ENCODE measurements at places on chromosomes 6 and 20. TPM values are rescaled to one million over a fixed set of nuclear protein-coding genes. Genes with fewer than 3 reads are reported as not detected.

Gene IP6K3
- 0.27 TPM for total RNA-seq

Gene DZANK1
- 3.2 TPM for total RNA-seq

- H3K27me3 ChIP-seq: no peaks in the 10 kb centered on the region
- no peak overlapping the region for H3K27ac ChIP-seq
- no peak overlapping the region for H3K4me3 ChIP-seq
- DNase-seq: no peak
- H3K36me3 ChIP-seq: no peaks in the 10 kb centered on the region
Measured at GRCh38 chr20:50728981-50729874, 2.2 kb upstream of the PARD6B start.

Gene PKIB
- total RNA-seq: 6.0 TPM

DNA sequence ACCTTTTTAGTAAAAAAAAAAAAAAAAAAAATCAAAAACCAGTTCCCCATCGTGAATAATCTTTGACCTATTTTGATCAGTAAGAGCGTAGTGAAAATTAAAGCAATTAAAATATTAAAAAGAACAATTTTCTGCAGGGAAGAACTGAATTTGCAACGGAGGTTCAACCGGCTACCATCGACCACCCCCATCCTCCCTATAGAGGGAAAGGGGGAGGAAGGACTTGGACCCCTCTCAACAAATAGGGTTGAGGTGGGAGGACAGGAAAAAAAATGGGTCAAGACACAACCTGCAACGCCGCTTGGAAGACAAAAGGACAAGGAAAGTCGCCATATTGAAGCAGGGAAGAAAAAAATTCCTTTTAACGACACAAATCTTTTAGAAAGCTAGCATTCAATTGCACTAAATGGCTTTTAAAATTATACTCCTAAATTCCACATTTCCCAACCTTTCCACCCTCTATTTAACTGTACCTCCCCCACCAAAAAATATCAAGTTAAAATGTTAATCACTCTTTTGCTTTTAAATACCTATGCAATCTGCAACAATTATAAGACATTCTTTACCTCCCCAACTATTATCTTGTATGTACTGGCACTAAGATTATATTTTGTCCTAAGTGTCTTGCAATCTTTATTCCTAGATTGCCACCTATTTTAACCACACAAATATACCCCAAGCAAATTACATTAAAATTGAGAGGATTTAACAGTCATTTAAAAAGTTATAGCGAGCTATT is 1.7 kb downstream of the PPP1R10 start:
- peaks cover 5% of the 10 kb centered on the region for H3K36me3 ChIP-seq
- H3K27ac ChIP-seq: peak overlapping the region; percentile 91
- H3K4me3 ChIP-seq: peak overlapping the region; percentile 76
- no peak for DNase-seq
- no peaks in the 10 kb centered on the region for H3K27me3 ChIP-seq

Gene HLA-DPB1
- 78.4 TPM for total RNA-seq

GRCh38 chr6:158557927-158558326 is 2.0 kb upstream of the TMEM181 start:
- no peaks in the 10 kb centered on the region for H3K36me3 ChIP-seq
- no peaks in the 10 kb centered on the region for H3K27me3 ChIP-seq

DNA sequence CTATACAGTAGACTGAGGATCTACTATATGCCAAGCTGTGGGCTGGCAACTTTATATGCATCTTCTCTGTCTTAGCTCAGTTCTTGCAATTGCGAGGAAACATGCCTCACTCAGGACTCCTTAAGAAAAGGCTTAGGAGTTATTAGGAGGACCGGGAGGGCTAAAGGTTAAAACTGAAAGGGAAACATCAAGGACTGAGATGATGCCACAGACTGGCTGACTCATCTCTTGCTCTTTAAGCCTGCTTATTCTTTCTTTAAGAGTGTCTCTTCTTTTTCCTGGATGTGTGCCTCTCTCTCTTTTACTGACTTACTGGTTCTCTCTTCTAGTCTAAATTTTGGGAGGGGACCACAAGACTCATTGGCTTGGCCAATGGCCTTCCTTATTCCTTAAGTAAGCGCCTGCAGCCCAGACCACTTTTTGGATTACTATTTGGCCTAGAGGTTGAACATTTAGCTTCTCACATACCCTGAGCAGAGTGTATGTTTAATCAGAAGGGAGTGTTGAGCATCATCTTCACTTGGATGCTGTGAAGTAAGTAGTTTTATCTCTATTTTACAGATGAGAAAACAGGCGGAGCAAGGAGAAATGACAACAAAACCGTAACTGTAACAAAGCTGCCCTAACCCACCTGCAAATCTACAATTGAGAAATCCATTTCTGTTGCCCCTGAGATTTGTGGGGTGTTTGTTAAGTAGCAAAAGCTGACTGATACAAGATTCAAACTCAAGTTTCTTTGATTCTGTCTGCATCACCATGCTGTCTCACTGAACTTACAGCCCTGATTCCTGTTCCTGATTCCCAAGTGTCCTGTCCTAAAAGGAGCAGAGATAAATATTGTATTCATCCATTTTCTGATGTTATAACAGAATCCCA is 7.2 kb upstream of the SDC4 start:
- no peak overlapping the region for H3K4me3 ChIP-seq
- no peak for DNase-seq
- no peak overlapping the region for H3K27ac ChIP-seq
- no peaks in the 10 kb centered on the region for H3K27me3 ChIP-seq

- no peak overlapping the region for H3K4me3 ChIP-seq
- no peaks in the 10 kb centered on the region for H3K27me3 ChIP-seq
- no peaks in the 10 kb centered on the region for H3K36me3 ChIP-seq
- DNase-seq: no peak
Measured at GRCh38 chr20:46549188-46549972, 1.1 kb downstream of the OCSTAMP start.

DNA sequence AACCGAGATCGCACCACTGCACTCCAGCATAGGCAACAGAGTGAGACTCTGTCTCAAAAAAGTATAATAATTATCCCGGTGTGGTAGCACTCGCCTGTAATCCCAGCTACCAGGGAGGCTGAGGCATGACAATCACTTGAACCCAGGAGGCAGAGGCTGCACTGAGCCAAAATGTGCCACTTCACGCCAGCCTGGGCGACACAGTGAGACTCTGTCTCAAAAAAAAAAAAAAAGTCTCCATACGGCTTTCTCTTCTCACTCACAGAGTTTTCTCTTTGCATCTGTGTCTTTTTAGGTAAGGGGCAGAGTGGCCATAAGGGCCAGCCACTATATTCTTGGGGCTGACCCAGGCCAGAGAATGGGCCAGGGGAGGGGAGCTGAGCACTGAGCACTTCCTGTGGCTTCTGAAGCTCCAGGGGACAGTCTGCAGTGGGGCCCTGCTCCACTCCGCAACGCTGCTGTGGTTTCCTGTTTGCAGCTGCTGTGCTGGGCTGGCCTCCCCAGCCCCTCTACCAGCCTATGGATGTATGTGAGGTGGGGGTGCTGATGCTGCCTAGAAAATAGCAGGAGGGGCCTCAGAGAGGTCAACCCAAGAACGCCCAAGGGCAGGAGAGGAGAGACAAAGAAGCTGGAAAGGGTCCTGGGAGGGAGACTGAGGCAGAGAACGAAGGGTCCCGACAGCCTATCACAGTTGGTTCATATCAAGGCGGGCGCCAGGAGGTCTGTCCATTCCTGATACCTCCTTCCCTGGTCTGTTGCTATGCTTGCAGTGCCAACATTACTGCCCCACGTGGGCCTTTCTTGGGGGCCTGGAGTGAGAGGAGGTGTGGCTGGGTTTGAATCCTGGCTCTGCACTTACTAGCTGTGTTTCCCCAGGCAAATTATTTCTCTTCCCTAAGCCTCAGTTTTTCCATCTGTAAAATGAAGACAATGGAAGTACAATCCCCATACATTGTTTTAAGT is 16.0 kb downstream of the SLA2 start:
- H3K36me3 ChIP-seq: no peaks in the 10 kb centered on the region
- H3K4me1 ChIP-seq: no peaks in the 10 kb centered on the region
- no peak overlapping the region for H3K4me3 ChIP-seq
- DNase-seq: no peak
- no peaks in the 10 kb centered on the region for H3K27me3 ChIP-seq

DNA sequence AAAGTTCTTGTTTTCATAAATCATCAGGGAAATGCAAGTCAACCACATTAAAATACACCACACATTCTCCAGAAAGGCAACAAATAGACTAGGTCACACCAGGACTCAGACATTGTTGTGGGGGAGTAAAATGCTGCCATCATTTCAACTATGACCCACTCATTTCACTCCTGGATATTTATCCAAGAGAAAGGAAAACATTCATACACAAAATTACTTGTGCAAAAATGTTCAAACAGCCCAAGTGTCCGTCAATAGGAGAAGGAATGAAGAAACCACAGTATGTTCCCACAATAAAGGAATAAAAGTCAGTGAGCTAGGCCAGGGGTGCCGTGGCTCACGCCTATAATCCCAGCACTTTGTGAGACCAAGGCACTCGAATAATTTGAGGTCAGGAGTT is 81.5 kb upstream of the QKI start:
- no peaks in the 10 kb centered on the region for H3K27me3 ChIP-seq
- no peaks in the 10 kb centered on the region for H3K36me3 ChIP-seq
- DNase-seq: no peak
- H3K27ac ChIP-seq: no peak overlapping the region
- H3K4me1 ChIP-seq: peaks cover 15% of the 10 kb centered on the region
- H3K4me3 ChIP-seq: no peak overlapping the region

GRCh38 chr6:134446218-134446848 is 128.4 kb upstream of the SGK1 start:
- H3K27ac ChIP-seq: no peak overlapping the region
- H3K4me3 ChIP-seq: no peak overlapping the region
- no peaks in the 10 kb centered on the region for H3K27me3 ChIP-seq
- no peak for DNase-seq
- no peaks in the 10 kb centered on the region for H3K4me1 ChIP-seq

DNA sequence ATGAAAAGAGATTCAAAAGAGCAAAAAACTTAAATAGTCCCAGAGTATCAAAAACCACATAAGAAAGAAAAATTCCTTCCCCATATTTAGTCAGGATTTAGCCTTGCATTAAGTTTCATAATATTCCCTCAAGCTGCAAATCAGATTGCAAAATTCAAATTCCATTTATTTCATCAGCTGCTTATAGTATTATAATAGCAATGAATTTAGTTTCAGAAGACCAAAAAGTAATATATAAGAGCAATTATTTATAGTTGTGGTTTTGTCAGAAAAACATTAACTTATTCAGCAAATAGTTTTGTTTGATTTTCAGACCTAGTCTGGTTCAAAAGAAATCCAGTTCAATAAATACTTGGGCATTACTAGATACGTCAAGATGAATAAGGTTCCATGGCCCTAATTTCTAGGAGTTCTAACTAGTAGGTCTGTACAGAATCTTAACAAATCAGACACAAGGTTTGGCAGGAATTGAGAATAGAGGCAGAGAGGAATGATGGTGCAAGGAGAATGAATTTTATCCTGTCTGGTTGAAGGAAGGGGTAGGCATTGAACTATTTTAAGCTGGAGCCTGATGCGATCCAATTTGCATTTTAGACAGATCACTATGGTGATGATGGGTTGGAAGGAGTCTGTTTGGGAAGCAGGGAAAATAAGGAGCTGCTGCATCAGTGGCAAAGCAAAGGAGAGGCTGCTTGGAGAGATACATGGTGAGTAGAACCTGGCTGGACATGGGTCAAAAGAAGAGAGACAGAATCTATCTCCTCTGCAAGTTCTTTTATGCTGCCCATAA is 163.9 kb upstream of the STXBP5 start:
- no peaks in the 10 kb centered on the region for H3K27me3 ChIP-seq
- H3K36me3 ChIP-seq: no peaks in the 10 kb centered on the region
- no peak for DNase-seq

Gene PAX1
- total RNA-seq: not detected

- H3K36me3 ChIP-seq: no peaks in the 10 kb centered on the region
- no peak overlapping the region for H3K27ac ChIP-seq
Measured at GRCh38 chr20:9609887-9610502, 95.6 kb downstream of the LAMP5 start.

Gene OOEP
- not detected for total RNA-seq

GRCh38 chr6:117985916-117986315 is 78.9 kb downstream of the SLC35F1 start:
- no peak for DNase-seq
- H3K4me3 ChIP-seq: no peak overlapping the region
- H3K36me3 ChIP-seq: no peaks in the 10 kb centered on the region
- no peaks in the 10 kb centered on the region for H3K27me3 ChIP-seq
- no peaks in the 10 kb centered on the region for H3K4me1 ChIP-seq

GRCh38 chr6:43097098-43097489 is 21.0 kb downstream of the PTK7 start:
- H3K4me1 ChIP-seq: peaks cover 15% of the 10 kb centered on the region
- H3K36me3 ChIP-seq: no peaks in the 10 kb centered on the region
- DNase-seq: no peak

Gene DUSP15
- 3.9 TPM for total RNA-seq

Gene TRIM40
- not detected for total RNA-seq

DNA sequence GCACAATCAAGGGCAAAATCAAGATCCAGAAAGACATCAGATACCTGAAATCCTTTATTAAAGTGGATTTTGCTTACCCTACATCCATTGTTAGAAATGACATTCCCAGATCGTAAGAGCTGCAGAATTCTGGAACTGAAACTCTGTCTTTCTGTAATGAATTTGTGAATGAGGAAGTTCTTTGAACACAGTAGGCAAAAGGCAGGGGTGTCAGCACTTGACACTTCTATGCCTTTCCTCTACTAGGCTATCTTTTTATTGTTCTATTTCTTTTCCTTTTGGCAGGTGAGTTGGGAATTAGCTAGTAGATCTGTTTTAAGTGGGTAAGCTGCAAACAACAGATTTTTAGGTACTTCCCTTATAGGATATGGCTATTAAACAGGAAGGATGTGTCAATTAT is 126.3 kb downstream of the CARMIL1 start:
- H3K27ac ChIP-seq: no peak overlapping the region
- no peaks in the 10 kb centered on the region for H3K36me3 ChIP-seq
- H3K27me3 ChIP-seq: no peaks in the 10 kb centered on the region
- DNase-seq: no peak
- H3K4me3 ChIP-seq: peak overlapping the region; percentile 54

DNA sequence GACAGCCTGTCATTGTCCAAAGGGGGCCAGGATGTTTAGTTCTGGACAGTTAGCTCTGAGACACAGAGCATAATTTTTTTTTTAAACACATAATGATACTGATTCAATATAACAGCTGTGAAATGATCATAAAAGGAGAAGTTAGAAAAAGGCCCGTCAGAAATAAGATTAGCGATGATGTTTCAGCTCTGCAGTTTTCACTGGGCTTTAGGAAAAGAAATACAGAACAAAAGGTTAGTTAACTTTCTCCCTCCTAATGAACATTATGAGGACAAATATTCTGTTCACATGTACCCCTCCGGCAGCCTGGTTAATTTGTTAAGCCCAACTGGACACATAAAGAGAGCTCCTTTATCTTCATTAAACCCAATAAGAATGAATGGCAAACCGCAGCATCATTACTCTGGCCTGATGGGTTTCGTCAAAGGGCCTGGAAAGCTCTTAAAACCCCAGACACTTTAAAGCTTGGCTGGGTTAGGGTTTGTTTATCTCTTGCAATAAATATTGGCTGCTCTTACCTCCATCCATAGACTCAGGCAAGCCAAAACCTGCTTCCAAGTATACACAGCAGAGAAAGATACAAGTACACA is 394.6 kb downstream of the KIF16B start:
- H3K4me1 ChIP-seq: no peaks in the 10 kb centered on the region
- H3K36me3 ChIP-seq: no peaks in the 10 kb centered on the region
- H3K4me3 ChIP-seq: no peak overlapping the region

GRCh38 chr20:37494301-37494700 is 26.7 kb upstream of the NNAT start:
- DNase-seq: no peak
- no peaks in the 10 kb centered on the region for H3K4me1 ChIP-seq
- H3K27ac ChIP-seq: no peak overlapping the region
- no peaks in the 10 kb centered on the region for H3K27me3 ChIP-seq

Gene TBC1D22B
- total RNA-seq: 7.7 TPM

- H3K4me1 ChIP-seq: peaks cover 15% of the 10 kb centered on the region
- DNase-seq: no peak
- no peaks in the 10 kb centered on the region for H3K36me3 ChIP-seq
- H3K4me3 ChIP-seq: no peak overlapping the region
Measured at GRCh38 chr6:123770247-123770949, 33.3 kb upstream of the NKAIN2 start.

Gene CLIC5
- total RNA-seq: 2.2 TPM
